ENCODE measurements at places on chromosomes 7 and 10.

DNA sequence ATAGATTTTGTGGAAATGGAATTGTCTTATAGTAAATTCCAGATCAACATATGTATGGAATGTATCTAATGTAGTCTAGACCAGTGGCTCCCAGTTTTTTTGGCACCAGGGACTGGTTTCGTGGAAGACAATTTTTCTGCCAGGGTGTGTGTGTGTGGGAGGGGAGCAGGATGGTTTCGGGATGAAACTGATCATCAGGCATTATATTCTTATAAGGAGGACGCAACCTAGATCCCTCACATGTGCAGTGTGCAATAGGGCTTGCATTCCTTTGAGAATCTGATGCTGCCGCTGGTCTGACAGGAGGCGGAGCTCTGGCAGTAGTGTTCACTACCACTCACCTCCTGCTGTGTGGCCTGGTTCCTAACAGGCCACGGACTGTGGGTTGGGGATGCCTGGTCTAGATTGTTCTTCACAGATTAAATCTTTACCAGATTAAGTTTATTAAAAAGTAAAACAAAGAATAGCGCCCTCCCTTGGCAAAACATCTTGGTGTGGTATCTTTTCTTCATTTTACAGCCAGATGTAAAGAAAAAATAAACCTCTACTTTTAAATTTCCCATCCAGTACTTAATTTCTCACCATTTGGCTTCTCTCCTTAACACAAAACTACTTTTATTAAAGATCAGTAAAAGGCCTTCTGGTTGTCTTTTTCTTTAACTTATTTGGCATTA, 48.4 kb downstream of the SEPTIN7 start:
- DNase-seq: no peak

- DNase-seq: no peak
These were observed 36.6 kb upstream of the PDLIM1 start for GRCh38 chr10:95327367-95327766.

DNA sequence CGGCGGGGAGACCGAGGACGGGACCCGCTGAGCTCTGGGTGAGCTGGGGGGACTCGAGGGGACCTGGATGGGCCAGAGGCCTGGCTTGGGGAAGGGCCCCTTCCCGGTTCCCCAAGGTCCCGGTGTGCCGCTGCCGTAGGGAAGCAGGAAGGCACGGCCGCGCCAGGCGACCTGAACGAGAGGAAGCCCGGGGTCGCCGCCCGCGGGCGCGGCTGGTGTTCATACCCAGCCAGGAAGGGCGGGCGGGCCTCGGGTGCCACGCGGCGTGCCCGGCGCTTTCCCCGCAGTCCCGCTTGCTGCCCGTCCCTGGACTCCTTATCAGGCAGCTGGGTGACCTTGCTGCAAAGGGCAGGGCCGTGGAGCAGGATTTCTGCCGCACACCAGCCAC, 38.0 kb downstream of the ZNF777 start:
- peak; percentile 14 for DNase-seq

DNA sequence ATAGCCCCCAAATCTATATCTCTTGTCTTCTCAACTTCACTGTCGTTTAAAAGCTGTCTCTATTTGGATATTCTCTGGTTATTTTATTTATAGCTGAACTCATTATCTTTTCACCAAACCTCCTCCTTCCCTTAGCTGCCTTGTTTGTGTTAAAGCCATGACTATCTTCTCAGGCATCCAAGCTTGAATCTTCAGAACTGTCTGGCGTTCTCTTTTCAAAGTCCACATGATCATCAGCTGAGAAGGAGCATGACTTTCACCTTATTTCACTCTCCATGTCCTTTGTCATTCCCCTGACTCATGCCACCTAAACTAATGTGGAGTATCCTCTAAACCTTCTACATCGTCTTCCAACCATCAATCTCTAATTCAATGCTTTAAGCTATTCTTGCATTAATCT, 5.7 kb upstream of the GLCCI1 start:
- no peak for DNase-seq

DNA sequence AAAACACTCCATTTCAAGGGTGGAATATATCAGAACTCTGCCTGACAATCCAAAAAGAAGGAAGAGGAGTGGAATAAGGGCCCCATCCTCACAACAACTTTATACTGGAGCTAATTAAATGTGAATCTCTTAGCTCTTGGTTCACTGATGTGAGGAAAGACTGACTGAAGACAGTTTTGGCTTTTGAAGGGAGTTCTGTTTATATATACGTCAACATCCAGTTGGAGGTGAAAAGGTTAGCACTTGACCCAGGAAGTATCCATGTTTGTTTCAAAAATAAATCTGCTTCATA, 3.0 kb downstream of the HOXA1 start:
- DNase-seq: no peak

GRCh38 chr10:10403762-10404161, 613.9 kb upstream of the CELF2 start:
- no peak for DNase-seq

GRCh38 chr7:47435889-47436312, 146.0 kb downstream of the TNS3 start:
- no peak for DNase-seq

DNA sequence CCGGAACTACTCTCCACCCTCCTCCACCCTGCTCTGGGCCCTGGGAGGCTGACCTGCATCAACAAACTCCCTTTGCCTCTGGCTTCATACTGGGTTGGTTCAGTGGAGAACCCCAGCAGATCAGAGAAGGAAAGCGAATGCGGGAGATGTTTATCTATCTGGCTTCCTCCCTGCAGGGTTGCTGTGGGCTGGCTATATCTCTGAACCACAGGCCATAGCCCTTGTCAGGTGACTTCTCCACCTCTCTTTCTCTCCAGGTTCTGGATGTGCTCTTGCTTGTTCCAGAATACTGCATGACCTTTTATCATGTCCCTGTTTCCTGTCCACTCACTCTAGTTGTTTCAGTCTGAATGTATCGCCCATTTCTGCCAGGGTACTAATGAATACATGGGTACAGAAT, 51.7 kb upstream of the IFRD1 start:
- no peak for DNase-seq

GRCh38 chr10:8060010-8060703, 5.7 kb downstream of the GATA3 start:
- no peak for DNase-seq

DNA sequence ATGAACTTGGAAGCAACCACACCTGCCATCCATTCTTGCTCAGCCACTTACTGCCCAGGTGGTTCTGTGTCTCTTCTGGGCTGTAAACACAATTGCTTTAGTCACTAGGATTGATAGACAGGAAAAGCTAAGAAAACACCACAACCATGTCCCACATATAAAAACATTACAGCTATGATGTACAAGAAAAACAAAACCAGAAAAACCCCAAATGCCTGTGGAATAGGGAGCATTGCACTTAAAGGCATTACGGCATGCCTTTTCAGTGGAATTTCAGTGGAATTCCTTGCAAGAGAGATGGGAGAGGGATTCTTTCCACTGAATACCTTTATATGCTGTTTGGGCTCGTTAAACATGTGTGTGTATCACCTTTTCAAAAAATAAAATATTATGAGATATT, 44.2 kb upstream of the GPR26 start:
- DNase-seq: no peak

GRCh38 chr10:132397671-132398565, 918 bp downstream of the PWWP2B start:
- no peak for DNase-seq

- DNase-seq: no peak
These were observed 63.5 kb upstream of the EGFR start for GRCh38 chr7:54955296-54955695.

GRCh38 chr10:510415-510881, 179.0 kb downstream of the DIP2C start:
- DNase-seq: no peak

GRCh38 chr7:110719741-110720140, 371.2 kb upstream of the LRRN3 start:
- DNase-seq: no peak

- no peak for DNase-seq
These were observed 1.5 kb downstream of the ZC3HAV1L start for GRCh38 chr7:139034336-139034735.

- DNase-seq: no peak
These were observed 112.5 kb downstream of the SVIL start for GRCh38 chr10:29522061-29522855.

DNA sequence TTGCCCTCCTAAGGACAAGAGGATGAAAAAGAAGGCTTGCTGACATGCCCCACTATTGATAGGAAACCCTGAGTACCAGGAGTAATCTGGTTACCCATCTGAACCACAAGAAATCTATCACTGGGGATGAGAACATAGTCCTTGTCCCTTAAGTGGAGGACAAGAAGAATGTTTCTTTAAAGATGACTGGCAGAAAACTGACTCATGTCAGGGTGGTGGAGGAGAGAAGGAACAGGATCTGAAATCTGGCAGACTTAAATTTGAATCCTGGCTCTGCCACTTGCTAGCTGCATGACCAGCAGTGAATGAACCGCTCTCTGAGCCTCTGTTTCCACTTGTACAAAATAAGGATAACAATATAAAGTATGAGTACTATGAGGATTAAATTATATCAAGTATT, 38.9 kb upstream of the XPNPEP1 start:
- DNase-seq: no peak

DNA sequence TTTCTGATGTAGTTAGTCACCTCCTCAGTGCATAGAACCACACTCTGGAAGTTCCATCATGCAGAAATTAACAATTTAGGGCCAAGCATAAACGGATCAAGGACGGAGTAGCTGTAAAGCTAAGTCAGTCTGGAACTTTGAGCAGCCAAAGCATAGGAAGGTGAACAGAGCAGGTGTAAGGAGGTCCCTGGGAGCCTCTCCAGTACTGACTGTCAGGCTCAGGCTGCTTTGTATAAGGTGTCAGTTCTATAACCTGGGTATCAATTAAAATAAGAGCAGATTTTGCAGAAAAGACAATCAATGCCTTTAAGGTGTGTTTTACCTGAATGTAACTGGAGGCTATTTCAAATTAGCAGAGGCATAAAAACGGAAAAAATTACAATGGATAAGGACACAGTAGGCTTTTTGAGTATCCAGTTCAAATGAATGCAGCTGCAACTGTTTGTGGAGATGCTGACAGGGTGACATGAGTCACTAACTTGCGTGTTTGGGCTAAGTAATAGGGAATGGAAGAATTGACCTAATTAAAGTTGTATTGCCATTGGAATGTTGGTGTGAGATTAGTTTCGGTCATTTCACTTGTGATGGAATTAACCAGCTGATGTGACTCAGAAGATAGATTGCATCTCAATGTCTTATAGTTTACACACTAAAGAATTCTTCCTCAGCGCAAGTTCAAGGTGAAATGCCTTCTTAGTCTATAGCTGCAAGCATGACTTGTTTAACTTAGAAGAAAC, 417.9 kb upstream of the CNTNAP2 start:
- no peak for DNase-seq

- no peak for DNase-seq
These were observed 195.6 kb upstream of the GLI3 start for GRCh38 chr7:42432644-42433043.

DNA sequence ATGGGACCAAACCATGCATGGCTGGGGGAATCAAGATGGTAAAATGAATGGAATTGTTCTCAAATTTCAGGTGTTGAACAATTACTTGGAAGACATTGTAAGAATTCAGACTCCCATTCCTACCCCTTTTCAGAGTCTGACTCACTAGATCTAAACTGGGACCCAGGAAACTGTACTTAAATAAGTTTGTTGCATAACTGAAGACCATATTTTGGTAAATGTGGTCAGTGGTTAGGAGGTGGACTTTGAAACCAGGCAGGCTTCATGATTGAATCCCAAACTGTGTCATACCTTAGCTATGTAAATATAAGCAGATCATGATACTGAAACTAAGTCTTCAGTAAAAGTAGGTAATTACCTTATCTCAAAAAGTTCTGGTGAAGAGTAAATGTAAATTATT, 41.7 kb downstream of the ZWINT start:
- no peak for DNase-seq

GRCh38 chr7:139560678-139561077, 37.2 kb downstream of the CLEC2L start:
- no peak for DNase-seq

GRCh38 chr10:94156453-94156852, 162.7 kb downstream of the PLCE1 start:
- DNase-seq: no peak

DNA sequence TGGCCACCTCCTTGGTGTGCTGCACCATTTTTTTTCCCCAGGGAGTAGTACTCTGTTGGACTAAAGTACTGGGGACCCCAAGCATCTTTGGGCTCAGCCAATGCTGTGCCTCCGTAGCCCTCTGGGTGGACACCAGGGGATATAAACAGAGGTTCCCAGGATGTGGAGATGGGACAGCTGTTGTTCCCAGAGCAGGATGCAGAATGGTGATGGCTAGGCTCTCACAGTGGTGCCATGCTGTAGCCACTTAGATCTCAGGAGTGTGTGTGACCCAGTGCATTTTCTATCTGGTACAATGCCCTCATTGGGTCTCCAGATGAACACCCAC, 50.9 kb upstream of the SCIN start:
- DNase-seq: no peak

- DNase-seq: no peak
These were observed 347.0 kb downstream of the KCNMA1 start for GRCh38 chr10:77290528-77291155.

GRCh38 chr7:33196221-33196620, 66.9 kb downstream of the BBS9 start:
- no peak for DNase-seq

GRCh38 chr10:120978589-120979252, 127.6 kb downstream of the WDR11 start:
- DNase-seq: no peak

GRCh38 chr7:27187475-27188385, 2.7 kb upstream of the HOXA11 start:
- DNase-seq: no peak

DNA sequence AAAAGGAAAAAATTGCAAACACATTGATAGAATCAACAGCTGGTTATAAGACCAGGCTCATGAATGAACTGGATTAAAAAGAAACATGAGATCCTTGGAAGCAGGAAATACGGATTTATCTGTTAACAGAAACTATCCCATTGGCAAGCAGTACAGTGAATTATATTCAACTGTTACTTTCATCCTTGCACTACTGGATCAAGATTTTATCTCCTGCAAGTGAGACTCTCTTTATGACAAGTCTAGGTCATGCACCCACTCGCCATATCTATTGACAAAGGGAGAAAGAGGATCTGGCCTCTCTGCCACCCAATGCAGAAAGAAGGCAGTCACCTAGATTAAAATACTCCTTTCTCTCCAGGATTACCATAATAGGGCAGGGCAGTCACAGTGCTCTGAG, 41.4 kb downstream of the CSTF2T start:
- no peak for DNase-seq

DNA sequence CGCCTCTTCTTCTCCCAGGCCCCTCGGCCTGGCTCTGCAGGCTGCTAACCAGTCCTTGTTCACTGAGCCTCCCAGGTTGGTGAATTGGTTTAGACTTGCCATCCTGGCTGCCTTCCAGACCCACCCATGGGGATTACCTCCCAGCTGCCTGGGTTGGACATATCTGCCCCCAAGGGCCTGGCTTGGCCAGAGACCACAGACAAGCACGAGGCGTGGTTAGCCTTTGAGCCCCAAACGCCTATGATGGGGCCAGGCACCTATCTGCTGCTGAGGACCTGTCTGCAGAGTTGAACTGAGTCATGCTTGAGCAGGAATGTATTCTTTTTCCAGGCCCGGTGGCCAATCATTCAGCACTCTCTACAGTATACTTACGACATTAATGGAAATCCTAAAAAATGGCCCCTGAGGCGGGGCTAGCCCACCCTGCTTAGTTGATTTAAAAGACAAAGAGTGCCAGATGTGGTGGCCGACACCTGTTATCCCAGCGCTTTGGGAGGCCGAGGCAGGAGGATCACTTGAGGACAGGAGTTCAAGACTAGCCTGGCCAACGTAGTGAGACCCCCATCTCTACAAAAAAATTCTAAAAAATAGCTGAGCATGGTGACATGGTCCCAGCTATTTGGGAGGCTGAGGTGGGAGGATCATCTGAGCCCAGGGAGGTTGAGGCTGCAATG, 361.5 kb downstream of the FRMD4A start:
- DNase-seq: no peak

Measured in stimulated activated CD8-positive, alpha-beta memory T cell treated with anti-CD3 and anti-CD28 coated beads, Interleukin-15, amount 100 ng/mL, for 4 hours (primary cell).